ENCODE measurements at places on chromosomes 7 and 10.

GRCh38 chr7:138249975-138250374 is 173.7 kb downstream of the AKR1D1 start:
- no peak for ATAC-seq

GRCh38 chr10:5971315-5971832 is 6.0 kb downstream of the IL15RA start:
- ATAC-seq: peak; percentile 62

GRCh38 chr7:135377171-135377570 is 132.7 kb downstream of the CNOT4 start:
- no peak for ATAC-seq

- ATAC-seq: no peak
These were observed 435.8 kb downstream of the EXOC4 start for GRCh38 chr7:133688483-133689239.

DNA sequence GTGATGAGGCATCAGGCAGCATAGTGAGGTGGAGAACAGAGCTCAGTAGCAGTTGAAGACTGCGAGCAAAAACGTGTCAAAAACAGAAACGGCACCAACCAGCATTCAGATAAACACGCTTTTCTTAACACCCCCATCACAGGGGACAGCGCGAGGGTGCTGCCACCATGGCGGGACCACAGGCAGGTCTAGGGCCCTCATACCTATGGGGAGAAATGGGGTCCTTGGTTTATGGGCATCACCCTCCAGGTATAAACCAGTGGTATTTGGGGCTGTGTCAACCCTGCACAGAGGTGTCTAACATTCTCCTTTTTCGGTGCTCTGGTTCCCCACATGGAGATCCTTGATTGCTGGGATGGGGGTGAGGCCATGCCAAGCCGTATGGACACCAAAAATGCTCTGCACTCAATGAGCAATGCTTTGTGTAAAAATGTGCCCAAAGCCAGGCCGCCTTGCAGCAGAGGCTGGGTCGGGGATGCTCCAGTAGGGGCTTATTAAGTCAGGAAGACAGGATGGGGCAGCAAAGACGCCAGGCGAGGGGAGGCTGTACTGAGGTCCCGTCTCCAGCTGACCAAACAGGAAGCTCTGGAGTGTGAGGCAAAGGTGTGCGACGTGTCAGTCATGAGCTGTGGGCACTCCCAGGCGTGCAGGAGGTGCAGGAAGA is 191.5 kb downstream of the WDR37 start:
- no peak for ATAC-seq

DNA sequence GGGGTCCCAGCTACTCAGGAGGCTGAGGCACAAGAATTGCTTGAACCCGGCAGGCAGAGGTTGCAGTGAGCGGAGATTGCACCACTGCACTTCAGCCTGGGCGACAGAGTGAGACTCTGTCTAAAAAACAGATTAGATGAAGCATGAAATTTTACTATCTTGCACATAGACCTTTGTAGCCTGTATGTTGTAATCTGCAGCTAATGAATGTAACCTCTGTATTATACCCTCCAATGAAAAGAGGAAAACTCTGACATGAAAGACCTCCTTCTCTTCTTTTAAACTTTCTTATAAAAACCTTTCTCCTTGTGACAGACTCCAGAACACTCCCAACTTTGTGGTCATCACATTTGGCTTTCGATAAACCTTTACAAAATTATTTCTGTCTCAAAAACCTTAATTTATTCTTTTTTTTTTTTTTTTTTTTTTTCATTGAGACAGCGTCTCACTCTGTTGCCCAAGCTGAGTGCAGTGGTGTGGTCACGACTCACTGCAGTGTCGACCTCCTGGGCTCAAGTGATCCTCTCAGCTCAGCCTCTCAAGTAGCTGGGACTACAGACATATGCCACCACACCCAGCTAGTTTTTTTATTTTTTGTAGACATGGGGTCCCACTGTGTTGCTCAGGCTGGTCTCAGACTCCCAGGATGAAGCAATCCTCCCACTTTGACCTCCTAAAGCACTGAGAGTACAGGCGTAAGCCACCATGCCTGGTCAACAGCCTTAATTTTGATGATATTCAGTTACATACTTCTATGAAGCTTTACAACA is 97.4 kb downstream of the SVOPL start:
- no peak for ATAC-seq

GRCh38 chr7:4134204-4134603 is 547.9 kb upstream of the FOXK1 start:
- no peak for ATAC-seq

- no peak for ATAC-seq
These were observed 130.6 kb upstream of the NPVF start for GRCh38 chr7:25358926-25359325.

DNA sequence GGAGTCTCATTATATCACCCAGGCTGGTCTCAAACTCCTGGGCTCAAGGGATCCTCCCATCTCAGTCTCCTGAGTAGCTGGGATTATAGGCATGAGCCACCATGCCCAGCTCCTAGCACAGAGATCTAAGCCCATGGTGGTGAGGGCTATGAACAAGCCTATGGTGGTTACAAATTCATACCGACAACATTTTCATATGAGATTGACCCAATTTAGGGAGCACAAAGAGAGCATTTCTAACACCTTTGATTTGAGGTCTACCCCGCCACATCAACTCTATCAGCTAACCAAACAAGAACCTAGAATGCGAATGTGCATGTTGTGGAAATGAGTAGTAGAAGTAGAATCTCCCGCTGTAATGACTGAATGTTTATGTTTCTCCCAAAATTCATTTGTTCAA is 14.2 kb upstream of the PRF1 start:
- ATAC-seq: no peak

DNA sequence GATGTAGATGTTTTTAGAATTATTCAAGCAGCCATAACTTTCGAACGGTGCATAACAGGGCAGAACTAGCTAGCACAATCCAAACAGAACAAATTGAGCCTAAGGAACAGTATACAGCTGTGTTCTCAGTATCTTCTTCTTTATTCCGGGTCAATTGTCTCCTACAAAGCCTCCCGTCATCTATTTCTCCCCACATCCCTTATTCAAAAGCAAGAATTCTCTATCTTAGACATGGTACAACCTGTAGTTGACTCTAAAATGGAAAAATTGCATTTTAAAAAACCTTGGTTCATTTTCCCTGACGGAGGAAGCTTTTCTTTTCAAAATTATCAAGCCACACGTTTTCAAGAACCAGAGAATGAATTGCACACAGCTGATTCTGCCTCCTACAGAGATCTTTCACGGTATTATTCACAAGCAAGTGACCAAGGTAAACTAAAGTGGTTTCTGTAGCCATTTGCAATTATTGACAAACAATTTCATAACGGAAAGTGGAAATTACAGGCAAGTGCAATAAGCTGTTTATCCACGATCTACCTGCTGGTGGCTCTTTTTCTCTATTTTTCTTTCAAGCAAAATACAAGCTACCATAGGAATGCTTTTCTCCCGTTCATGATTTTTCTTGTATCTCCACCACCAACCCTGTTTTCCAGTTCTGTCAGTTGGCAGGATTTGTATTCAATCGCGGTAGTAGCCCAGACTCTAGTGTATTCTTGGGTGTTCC is 2.3 kb downstream of the GRM8 start:
- no peak for ATAC-seq

DNA sequence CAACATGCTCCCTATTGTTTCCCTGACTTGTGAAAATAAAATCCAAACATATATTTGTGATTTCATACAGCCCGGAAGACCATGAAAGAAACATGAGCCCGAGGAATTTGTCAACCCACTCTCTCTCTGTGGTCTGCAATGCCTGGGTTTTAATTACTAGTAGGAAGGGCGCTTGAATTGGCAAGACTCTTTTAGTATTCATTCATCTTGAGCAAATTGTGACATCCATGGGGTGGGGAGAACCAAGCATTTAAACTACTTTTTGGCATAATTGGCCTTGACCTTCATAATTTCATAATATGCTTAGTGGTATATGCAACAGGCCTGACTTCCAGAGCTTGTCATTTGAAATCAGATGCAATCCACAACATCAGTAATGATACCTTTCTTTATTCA is 142.4 kb upstream of the BMPER start:
- no peak for ATAC-seq

GRCh38 chr10:81576336-81576735 is 298.7 kb upstream of the NRG3 start:
- ATAC-seq: no peak

Data from activated CD4-positive, CD25-positive, alpha-beta regulatory T cell treated with anti-CD3 and anti-CD28 coated beads, Interleukin-2, amount 50 U/mL, for 24 hours (primary cell).